Mucosa of descending colon (tissue), 3 donors: ENCODE measurements at places on chromosomes 6 and 20.

- DNase-seq, result peak; percentile 27
These were observed 47.4 kb upstream of the SRF start for GRCh38 chr6:43123461-43124314.

- DNase-seq, result no peak
These were observed 126.8 kb upstream of the TMEM170B start for GRCh38 chr6:11410539-11411307.

DNA sequence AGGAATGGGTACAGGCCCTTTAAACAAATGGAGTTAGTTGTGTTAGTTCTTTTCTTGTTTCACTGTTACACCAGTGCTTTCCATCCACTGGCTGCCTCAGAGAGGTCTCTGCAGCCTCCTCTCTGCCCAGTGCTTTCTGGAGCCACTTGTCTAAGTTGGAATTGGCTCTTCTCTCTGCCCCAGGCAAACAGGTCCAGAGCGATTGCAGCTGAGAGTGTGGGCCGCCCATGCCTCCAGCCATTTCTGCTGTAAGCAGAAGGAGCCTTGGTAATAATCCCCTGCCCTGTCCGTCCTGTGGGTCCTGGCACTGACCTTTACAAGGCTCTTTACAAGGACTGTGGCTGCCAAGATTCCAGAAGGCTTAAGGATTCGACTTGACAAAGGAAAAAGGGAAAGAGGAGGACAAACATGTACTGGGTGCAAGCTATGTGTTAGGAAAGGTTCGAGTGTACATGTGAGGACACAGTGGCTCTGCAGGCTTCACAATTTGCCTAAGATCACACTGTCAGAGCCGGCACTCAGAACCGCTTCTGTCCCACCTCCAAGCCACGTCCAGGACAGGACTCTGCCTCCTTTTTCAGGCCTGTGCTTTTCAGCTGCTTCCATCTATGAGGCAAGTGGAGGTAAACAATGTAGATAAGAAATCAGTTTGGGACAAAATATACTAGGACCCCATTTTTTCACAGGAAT, 88.5 kb downstream of the POPDC3 start:
- DNase-seq, result no peak

- DNase-seq, result no peak
These were observed 211.3 kb upstream of the RUNX2 start for GRCh38 chr6:45116714-45117410.

DNA sequence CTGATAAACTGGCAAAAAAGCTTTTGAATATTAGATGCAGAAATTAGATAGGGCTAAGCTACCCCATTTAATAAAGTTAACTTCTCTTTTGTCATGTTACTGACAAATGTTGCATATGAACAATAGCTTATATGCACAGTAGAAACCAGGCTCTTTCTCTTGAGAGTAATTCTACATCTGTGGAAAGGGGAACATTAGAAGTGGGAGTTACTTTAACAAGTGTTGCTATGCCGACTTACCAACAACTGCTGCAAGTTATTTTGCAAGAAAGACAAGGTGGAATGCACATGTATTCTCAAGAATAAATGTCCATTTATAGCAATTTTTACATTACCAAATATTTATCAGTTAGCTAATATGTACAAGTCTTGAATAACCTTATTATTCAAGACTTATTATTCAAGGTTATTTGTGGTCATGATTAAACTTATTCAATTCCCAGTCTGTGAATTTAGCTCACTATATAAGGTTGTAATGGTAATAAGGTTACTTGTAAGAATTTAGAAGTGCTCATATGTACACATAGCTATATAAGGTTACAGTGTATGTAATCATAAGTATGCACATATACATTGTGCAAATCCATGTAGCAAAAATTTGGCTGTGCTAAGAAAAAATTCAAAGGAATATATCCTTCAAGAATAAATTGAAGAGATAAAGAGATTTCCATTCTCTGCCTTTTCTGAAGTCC, 38.3 kb downstream of the ADGRG6 start:
- DNase-seq, result no peak

- DNase-seq, result no peak
These were observed 93.2 kb downstream of the FOXO3 start for GRCh38 chr6:108653949-108654348.

- DNase-seq, result no peak
These were observed 184.3 kb downstream of the SOX4 start for GRCh38 chr6:21777846-21778245.

- no peak for DNase-seq
These were observed 221.6 kb upstream of the HS3ST5 start for GRCh38 chr6:114564302-114564933.

DNA sequence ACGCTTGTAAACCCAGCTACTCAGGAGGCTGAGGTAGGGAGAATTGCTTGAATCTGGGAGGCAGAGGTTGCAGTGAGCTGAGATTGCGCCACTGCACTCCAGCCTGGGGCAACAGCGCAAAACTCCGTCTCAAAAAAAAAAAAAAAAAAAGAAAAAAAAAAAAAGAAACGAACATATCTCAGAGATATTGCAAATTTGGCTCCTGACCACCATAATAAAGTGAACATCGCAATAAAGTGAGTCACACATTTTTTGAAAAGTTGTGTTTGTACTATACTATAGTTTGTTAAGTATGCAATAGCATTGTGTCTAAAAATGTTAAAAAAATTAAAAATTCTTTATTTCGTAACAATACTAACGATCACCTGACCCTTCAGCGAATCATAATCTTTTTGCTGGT, 13.3 kb downstream of the RSPH9 start:
- DNase-seq, result no peak

DNA sequence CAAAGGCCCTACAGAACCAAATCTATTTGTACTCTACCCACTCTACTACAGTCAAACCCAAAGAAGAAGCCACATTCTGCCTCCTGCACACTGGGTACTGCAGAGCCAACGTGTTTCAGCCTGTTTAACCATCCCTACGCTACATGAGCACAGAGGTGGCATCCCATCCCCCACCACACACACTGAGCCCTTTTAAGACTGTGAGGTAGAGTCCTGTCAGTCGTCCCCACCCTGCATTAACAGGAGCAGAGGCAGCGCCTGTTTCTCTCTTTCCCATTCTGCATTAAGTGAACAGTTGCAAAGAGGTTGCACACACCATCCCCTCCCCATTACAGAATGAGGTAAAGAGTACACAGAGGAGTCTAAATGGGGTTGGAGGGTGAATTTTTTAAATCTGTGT, 5.2 kb upstream of the RSPH4A start:
- no peak for DNase-seq

DNA sequence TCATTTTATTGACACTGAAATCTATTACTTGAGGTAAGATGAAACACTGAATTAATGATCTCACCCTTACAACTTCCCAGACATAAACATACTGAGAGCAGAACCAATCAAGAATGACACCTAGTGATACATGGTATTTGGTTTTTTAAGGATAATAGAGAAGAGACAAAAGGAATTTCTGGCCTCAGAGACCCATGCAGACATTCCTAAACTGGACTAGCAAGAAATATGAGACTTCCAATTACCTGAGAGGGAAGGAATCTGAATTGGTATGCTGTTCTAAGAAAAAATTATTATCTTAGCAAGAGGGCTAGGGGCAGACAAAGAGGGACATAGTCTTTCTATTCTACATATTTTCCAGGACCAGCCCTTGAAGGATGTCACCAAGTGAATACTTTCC, 141.1 kb downstream of the BMP5 start:
- no peak for DNase-seq

DNA sequence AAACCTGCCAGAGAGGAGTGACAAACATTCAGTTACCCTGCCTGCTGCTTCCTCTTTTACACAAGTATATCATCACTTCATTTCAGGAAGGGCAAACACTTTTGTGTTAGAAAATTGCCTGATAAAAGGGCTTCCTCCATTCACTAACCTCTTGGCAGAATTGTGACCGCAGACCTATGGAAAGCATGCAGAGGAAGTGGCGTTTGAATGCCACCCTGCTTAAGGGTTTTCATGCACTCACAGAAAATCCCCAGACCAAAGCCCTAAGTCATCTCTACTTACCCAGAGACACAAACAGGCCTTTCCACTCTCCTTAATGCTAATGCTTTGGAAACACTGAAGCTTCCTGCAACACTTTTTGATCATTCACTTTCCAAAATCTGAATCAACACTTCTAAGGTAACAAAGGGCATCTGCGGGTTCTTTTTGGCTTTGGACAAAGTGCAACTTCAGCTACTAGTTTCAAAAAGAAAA, 22.1 kb upstream of the RALGAPA2 start:
- no peak for DNase-seq

GRCh38 chr6:128712898-128713297, 170.0 kb upstream of the LAMA2 start:
- no peak for DNase-seq

GRCh38 chr6:132471787-132472186, 41.1 kb downstream of the STX7 start:
- DNase-seq, result no peak

DNA sequence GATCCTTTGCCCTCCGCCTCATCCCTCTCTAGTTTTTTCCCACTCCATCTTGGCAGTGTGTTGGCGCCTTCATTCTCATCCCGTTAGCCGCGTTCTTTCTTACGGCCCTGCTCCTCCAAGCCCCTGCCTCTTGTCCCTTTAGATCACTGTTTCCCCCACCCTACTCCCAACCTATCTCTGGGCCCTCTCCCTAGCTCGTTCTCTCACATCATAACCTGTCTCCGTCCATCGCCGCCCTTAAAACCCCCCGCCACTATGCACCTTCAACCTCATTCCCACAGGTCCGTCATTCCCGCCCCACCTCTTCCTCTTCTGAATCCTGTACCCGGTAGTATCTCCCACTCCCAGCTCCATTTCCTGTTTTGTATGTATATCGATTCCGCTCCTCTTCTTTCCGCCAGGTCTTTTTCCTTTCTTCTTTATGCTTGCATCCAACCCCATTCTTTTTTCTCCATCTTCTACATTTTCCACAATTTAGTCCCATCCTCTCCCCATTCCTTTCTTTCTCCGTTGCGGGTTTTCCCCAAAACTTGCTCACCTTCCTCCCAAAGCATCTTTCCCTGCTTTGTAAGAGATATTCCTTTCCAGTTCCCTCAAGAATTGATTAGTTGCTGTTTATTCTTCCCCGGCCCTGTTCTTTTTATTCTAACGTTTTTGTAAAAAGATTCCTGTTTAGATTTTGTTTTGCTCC, 671 bp downstream of the EFHC1 start:
- DNase-seq, result no peak

- DNase-seq, result no peak
These were observed 86.0 kb downstream of the SESN1 start for GRCh38 chr6:109008537-109009235.

DNA sequence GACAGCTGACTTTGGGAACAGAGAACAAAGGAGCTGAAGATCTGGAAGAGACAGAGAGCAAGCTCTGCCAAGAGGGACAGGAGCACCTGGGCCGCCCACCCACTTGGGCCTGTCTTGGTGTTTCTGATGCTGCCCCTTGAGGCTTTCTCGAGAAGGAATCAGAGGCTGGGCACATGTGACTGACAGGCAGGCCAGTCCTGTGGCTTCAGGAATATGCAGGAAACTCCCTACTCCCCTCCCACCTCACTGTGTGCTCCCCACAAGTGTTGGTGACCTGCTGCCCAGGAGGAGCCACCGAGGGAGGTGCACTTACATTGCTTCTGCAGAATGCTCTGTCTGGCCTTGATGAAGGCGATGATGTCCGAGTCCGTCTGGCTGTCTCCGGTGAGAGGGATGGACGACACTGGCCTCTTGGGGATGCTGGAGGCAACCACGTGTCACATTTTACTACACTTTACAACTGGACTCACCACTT, 20.9 kb upstream of the KCNK16 start:
- no peak for DNase-seq

DNA sequence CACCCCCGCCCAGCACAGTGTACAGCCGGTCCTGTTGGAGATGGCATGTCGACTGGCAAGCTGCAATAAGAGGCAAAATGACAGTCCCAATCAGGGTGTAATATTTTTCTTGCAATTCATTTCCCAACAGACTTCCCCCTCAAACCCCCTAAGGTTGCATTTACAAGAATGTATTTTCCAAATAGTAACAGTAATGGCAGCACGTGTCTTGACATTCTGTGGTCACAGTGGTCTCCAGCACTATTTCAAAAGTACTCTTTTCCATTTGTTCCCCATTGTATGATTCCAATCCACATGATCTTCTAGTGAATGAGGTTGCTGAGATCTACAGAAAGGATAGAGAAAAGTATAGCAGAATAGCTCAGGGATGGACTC, 97.8 kb upstream of the CARMIL1 start:
- no peak for DNase-seq

DNA sequence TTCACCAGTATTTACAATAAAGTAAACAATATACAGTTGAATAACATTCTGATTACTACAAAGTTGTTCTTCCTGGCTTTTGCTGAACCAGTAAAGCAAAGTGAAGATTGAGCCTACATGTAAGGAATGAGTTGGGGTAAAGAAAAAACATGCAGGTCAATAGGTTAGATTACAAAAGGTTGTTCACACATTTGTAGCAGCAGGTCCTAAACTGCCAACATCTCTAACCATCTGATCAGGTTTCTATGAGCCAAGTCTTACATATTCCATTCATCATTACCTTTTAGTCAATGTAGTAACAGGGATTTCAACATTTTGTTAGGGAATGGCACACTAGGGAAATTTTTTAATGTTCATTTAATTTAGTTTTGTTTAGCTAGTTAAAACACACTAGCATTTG, 9.3 kb upstream of the CALHM6 start:
- DNase-seq, result no peak

DNA sequence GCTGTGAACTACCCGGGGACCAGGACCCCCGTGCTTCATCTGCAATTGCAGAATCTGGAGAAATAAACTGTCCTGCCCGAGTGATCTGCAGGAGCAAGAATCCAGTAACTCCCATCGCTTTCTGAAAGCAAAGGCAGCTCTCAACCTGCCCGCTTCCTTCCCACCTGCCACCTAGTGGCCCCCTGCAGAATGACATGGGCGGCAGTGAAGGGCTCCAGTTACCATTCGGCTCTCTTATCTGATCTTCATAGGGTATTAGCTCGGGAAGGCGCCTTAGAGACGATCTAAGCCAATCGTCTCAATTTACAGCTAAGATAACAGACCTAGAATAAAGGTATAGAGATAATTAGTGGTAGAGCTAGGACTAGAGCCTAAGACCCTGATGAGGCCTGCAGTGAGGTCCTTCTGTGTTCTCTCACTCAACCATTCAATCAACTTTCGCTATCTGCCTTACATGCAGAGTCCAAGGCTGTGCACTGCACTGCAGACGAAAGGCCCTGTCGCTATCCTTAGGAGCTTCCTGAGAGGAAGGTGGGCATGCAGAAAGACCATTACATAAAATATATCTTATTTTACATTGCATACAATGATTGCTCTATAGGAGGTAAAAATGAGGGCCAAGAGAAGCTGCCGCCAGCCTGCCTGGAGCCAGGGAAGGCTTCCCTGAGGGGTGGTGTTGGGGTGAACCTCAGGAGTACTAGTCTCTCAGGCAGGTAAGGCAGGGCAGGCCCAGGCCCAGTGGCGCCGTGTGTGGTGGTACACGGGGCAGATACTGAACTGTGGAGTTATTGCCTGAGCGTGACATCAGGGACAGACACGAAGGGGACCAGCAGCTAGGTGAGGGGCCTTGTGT, 7.1 kb upstream of the PSMG4 start:
- DNase-seq, result peak; percentile 92

DNA sequence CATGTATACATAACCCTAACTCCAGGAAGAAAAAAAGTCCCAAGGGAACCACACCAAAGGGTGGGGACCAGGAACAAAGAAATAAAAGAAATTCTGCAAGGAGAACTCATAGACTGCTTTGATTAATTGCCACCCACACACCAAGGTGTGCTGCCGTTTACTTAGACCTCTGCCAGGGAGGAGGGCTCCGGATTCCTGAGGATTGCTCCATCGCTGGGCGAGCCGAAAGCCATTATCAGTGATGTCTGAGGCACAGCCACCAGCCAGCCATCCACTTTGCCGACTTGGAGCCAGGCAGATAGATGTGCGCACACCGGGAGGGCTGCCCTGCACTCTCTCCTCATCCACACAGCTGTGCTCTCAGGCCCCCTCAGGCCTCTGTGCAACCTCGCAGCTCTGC, 272.7 kb upstream of the FOXQ1 start:
- no peak for DNase-seq
